ENCODE measurements at places on chromosomes 2 and 18.
A peak's percentile ranks its signal among the peaks of the same experiment; 100 is the strongest.

DNA sequence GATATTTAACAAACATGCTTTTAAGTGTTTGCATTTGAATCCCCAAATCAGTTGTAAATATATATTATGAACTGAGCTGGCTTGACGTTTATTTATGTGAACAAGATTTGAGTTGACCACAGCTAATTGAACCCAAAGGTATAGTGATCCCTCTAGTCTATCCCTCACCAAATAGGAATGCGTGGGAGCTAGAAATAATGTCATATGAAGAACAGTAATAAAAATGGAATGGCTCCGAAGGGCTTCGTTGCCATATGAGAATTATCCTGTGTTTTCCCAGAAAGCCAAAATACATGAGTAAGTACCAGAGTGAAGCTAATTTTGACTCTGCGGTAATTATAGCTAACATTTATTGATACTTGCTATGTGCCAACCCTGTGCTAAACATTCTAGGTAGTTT is 142.7 kb downstream of the ADCYAP1 start:
- H3K4me1 ChIP-seq = no peaks in the 10 kb centered on the region
- H3K36me3 ChIP-seq = no peaks in the 10 kb centered on the region
- DNase-seq = no peak
- no peaks in the 10 kb centered on the region for H3K27me3 ChIP-seq
- H3K4me3 ChIP-seq = no peak overlapping the region

DNA sequence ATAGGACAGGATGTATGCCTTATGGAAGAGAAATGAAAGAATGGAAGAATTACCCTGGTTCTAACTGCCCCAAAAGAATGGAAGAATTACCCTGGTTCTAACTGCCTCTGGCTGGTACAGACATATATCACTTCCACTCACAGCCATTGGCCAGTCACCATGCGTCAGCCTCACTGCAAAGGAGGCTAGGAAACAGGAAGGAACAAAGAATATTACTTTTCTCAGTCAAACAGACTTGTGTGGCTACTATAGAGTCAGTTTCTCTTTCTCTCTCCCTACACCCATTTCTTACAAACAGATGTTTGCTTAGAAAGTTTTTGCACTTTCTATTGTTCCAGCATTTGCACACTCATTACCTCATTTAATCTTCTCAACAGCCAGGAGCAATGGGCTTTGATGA is 1111.1 kb upstream of the KLHL29 start:
- no peak overlapping the region for H3K27ac ChIP-seq
- DNase-seq = no peak
- H3K27me3 ChIP-seq = no peaks in the 10 kb centered on the region

DNA sequence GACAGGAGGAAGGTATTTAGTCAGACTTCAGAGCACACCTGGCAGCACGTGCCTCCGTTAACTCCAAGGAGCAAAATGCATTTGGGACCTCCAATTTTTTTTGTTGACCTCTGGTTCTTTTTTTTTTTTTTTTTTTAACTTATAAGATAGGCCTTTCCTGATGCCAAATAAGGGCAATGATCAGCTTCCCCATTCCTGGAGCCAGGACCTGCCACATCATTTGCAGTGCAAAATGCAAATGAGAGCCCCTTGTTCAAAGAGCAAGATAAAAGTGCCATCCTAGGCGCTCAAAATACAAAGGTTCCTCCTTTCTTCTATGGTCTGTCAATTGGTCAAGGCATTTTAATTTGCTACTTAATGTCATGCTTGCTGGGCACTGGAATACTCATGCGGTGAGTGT is 133.2 kb upstream of the REV1 start:
- no peaks in the 10 kb centered on the region for H3K36me3 ChIP-seq
- H3K27ac ChIP-seq = no peak overlapping the region
- no peaks in the 10 kb centered on the region for H3K27me3 ChIP-seq
- no peak for DNase-seq

DNA sequence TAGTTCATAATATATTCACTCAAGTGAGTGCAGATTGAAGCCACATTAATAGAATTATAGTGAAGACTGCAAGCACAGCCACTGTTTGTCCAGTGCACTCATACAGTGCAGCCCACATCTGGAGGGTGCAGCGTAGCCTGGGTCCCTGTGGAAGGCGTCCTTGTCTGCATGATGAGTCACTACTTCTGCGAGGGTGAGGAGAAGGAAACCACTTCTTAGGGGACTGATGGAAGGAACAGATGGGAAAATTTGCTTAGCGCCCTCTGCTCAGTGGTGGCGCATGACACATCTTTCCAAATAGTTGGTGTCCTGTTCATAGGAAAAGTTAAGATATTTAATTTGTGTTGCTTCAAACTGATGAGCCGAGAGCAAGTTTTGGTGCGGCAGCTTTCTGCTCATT is 330.4 kb upstream of the SMIM21 start:
- H3K4me3 ChIP-seq = no peak overlapping the region
- no peaks in the 10 kb centered on the region for H3K27me3 ChIP-seq
- no peaks in the 10 kb centered on the region for H3K4me1 ChIP-seq
- no peaks in the 10 kb centered on the region for H3K36me3 ChIP-seq
- no peak overlapping the region for H3K27ac ChIP-seq

- no peak for DNase-seq
- no peak overlapping the region for H3K4me3 ChIP-seq
- H3K4me1 ChIP-seq = no peaks in the 10 kb centered on the region
- no peak overlapping the region for H3K27ac ChIP-seq
- no peaks in the 10 kb centered on the region for H3K36me3 ChIP-seq
- no peaks in the 10 kb centered on the region for H3K27me3 ChIP-seq
Measured at GRCh38 chr18:45761512-45762114, 37.6 kb downstream of the SLC14A1 start.

DNA sequence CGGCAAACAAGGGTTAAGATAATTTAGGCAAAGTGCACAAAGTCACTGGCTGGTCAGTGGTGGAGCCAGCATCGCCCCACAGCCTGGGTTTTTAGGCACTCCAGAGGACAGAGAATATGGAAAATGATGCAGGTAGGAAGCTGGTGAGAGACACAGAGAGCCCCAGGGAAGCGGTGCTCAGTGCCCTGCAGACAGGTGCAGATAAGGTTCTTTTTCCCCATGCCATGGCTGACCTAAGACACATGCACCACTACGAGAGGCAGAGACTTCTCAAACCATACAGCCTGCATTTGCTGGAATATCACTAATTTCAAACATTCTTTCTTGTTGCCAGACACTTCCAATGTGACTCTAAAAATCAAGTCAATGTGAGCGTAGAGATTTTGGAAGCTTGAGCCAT is 205.7 kb upstream of the APCDD1 start:
- DNase-seq = peak; percentile 57
- H3K4me1 ChIP-seq = peaks cover 37% of the 10 kb centered on the region
- no peak overlapping the region for H3K4me3 ChIP-seq
- no peak overlapping the region for H3K27ac ChIP-seq
- no peaks in the 10 kb centered on the region for H3K36me3 ChIP-seq
- no peaks in the 10 kb centered on the region for H3K27me3 ChIP-seq

DNA sequence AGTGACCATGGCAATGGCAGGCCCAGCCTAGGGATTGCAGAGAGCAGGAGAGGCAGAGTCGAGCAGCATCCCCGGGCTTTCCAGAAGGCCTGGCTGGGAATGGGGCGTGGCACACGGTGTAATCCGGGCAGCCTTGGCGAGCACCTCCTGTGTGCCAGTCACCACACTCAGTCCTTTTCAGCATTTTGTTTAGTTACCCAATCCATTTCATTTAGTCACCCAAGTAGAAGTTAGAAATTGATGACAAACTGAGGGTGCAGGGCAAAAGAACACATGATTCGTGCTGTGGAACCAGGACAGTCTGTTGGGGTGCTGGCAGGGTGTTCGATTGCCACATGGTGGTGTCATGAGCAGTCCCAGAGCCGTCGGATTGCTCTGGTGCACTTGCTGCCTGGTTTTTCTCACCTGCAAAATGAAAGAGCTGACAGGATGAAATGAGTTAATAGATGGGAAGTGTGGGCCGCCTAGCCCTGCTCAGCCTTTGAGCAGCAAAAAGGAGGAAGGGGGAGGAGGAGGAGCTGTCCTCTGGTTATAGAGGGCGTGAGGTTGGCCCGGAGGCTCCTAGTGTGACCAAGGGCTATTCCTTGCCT is 299.4 kb downstream of the AGAP1 start:
- H3K27ac ChIP-seq = no peak overlapping the region
- H3K27me3 ChIP-seq = no peaks in the 10 kb centered on the region
- no peaks in the 10 kb centered on the region for H3K36me3 ChIP-seq
- no peak overlapping the region for H3K4me3 ChIP-seq

DNA sequence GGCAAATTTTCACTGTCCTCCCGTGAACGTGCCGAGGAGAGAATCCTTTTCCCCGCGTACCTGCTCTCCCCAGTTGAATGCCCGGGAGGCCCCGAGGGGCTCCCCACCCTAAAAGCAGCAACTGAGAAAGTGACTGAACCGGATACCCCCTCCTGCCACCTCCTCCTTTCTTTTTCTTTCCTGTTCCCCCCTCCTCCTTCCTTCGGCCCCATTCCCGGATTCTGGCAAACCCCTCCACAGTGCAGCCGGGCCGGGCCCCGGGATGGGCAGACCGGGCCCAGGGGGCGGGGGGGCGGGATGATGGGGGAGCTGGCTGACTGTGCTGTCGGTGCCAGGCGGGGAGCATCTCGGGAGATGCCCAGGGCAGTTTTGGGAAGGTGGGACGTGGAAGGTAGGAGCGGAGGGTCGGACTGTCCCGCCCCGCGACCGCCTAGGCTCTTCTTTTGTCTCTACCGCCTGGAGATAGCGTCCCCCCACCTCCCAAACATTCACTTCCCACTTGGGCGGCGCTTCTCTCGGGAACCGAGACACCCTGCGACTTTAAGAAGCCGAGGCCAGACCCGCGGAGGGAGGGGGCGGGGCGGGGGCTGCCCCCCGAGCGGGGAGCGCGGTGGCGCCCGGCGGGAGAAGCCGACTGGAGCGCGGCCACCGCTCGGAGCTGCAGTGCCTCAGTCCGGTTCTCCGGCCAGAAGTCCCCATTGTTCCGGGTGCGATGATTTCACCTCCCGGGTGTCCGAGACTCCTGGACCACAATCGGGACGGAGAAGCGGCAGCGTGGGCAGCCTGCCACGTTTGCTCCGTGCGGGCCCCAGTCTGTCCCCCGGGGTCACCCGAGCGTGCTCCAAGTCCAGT is 8.2 kb downstream of the DLX2 start:
- no peak overlapping the region for H3K27ac ChIP-seq
- H3K4me1 ChIP-seq = peaks cover 42% of the 10 kb centered on the region
- DNase-seq = no peak
- H3K36me3 ChIP-seq = no peaks in the 10 kb centered on the region
- peak overlapping the region; percentile 28 for H3K4me3 ChIP-seq
- peaks cover 98% of the 10 kb centered on the region for H3K27me3 ChIP-seq

GRCh38 chr2:100934504-100935371 is 67.4 kb upstream of the RPL31 start:
- DNase-seq = no peak
- peaks cover 12% of the 10 kb centered on the region for H3K36me3 ChIP-seq
- no peak overlapping the region for H3K4me3 ChIP-seq
- H3K27ac ChIP-seq = no peak overlapping the region
- H3K4me1 ChIP-seq = no peaks in the 10 kb centered on the region
- no peaks in the 10 kb centered on the region for H3K27me3 ChIP-seq

DNA sequence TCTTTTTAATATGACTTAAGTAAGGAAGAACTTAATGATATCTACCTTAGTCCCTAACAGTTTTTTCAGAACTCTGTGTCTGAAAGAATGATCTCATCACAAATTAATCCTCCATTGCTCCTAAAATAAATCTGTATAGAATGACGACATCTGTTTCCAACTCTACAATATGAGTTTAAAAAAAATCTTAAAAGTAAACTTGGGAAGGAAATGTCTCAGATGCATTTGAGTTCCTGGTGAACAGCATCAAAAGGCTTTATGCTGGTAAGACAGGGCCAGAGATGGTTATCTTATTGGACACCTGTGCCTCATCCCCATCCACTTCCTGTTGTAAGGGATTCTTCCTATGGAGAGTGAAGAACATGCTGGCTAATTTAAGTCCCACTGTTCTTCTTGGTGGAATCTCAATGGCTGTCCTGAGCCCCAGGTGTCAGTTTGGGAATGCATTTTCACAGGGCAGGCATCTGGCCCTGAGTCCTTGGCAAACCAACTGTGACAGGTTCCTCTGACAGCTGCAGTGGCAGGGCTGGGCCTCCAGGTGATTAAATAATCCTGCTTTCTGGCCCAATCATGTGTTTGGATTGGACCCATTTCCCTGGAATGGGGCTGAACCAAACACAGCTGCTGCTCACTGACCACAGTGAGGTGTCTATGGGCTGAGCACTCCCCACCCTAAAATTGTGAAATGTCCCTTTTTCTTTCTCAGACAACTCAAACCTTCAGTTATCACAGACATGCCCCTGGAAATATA is 12.9 kb upstream of the NCKAP5 start:
- no peaks in the 10 kb centered on the region for H3K36me3 ChIP-seq
- DNase-seq = peak; percentile 35
- peaks cover 7% of the 10 kb centered on the region for H3K4me1 ChIP-seq
- no peaks in the 10 kb centered on the region for H3K27me3 ChIP-seq
- no peak overlapping the region for H3K4me3 ChIP-seq

All from body of pancreas (tissue), 4 donors.